ENCODE measurements at places on chromosomes 12 and 14.

- no peak for DNase-seq
Observed at GRCh38 chr12:21893924-21894323, 47.3 kb downstream of the ABCC9 start.

GRCh38 chr12:92502417-92503028 is 200.3 kb upstream of the PLEKHG7 start:
- peak; percentile 62 for DNase-seq

DNA sequence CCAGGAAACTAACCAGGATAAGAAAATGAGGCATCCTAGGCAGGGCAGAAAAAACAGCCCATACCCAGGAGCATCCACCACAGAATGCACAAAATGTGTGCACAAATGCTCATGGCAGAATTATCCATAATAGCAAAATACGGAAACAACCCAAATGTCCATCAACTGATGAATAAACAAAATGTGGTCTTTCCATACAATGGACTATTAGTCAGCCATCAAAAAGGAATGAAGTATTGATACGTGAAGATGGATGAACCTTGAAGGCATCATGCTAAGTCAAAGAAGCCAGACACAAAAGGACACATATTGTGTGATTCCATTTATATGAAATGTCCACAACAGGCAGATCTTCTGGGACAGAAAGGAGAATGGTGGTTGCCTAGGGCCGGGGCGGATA is 19.1 kb downstream of the HRK start:
- no peak for DNase-seq

GRCh38 chr12:104740668-104741067 is 217.4 kb downstream of the SLC41A2 start:
- DNase-seq = peak; percentile 87

DNA sequence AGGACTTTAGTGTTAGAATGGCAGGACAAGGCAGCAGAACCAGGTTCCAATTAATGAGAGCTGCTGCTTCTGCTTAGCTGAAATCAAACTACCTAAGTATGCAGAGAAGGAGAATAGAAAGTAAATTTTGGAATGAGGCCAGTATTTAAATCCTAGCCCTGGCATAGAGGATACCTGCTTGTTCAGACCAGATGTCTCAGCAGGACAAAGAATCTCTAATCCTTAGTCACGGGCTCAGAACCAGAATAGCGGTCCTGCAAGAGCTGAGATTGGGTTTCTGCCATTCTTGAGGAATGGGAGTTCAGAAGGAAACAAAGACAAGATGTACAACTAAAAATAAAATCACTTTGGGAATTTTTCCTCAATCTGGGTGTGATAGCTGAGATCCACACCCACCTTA is 550.8 kb upstream of the TMEM132C start:
- no peak for DNase-seq

DNA sequence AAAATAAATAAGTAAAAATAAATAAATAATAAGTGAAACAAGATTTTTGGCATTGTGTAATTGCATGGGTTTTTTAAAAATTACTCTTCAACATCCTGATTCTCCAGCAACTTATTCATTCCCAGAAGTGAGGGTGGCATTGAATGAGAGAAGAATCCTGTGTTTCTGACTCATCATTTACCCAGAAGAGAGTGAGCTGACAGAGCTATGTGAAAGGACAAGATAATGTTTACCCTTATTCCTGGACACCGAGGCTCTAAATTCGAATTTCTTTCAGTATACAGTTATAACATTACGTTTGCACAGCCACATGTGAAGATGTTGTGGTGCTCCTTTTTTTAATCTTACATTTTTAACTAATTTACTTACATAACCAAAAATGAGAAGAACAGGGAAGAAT is 36.4 kb downstream of the BBS10 start:
- peak; percentile 26 for DNase-seq

DNA sequence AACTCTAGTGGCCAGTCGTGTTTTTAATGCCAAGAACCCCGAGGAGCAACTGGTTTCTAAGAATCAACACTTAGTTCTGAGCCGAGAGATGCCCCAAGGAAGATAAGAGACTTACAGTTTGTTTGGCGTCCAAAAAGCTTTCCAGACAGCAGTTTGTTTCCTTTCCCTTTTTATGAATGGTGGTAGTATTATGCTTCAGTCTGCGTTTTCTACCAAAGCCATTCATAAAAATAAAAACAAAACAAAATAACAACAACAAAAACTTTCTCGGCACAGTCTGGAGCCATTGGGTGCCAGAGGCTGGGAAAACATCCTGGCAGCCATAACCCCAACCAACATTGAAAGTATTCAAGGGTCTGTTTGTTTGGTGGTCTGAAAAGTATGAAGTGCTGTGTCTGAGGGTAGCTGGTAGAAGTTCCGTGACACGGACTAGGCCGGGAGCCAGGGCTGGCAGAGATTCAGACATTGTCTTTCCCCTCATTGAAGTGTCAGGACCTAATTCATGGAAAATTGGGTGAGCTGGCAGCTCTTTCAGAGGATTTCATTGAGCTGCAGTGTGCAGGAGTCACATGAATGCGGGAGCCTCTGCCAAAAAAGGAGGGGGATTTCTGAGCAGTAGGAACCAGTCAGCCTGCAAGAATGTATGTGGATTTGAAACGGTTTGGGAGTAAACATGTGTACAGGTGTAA is 124.2 kb downstream of the HMGA2 start:
- peak; percentile 25 for DNase-seq

DNA sequence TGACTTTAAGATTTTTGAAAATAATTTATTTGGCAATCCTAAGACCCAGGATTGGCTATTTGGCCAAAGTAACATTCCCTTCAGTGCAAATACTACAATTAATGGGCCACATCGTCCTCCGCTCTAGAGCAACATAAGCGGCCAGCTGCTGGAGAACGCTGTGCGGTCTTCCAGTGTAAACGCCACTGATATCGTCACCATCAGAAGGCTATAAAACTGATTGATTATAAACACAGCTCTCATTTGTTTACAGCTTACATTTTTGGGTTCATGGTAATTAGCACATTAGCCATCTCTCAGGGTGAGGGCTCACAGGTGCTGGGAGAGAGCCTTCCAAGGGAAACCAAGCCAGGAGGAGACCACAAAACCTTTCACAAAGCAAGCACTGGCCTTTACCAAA is 130.1 kb upstream of the BMP4 start:
- DNase-seq = no peak

DNA sequence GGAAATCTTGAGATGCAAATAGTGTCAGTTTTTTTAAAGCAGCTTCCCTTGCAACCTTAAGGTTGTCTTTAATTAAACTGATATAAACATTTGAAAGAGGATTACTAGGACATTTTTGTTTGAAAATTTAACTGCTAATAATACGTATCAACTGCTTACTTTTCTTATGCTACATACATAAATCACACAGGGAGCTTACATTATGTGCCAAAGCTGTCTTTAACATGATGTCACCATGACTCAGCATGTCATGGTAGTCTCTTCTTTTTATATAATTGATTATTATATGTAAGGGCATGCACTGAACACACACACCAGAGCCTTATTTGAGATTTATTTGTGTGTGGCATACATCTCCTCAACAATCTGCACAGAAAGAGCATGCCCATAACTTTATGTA is 63.0 kb upstream of the PTHLH start:
- DNase-seq = no peak

GRCh38 chr14:33063521-33063920 is 124.8 kb downstream of the NPAS3 start:
- no peak for DNase-seq

GRCh38 chr12:116026346-116026745 is 251.1 kb downstream of the MED13L start:
- DNase-seq = no peak

GRCh38 chr14:54715239-54715638 is 148.3 kb downstream of the SAMD4A start:
- peak; percentile 65 for DNase-seq

- DNase-seq = no peak
Observed at GRCh38 chr12:84315926-84316325, 596.7 kb downstream of the SLC6A15 start.

DNA sequence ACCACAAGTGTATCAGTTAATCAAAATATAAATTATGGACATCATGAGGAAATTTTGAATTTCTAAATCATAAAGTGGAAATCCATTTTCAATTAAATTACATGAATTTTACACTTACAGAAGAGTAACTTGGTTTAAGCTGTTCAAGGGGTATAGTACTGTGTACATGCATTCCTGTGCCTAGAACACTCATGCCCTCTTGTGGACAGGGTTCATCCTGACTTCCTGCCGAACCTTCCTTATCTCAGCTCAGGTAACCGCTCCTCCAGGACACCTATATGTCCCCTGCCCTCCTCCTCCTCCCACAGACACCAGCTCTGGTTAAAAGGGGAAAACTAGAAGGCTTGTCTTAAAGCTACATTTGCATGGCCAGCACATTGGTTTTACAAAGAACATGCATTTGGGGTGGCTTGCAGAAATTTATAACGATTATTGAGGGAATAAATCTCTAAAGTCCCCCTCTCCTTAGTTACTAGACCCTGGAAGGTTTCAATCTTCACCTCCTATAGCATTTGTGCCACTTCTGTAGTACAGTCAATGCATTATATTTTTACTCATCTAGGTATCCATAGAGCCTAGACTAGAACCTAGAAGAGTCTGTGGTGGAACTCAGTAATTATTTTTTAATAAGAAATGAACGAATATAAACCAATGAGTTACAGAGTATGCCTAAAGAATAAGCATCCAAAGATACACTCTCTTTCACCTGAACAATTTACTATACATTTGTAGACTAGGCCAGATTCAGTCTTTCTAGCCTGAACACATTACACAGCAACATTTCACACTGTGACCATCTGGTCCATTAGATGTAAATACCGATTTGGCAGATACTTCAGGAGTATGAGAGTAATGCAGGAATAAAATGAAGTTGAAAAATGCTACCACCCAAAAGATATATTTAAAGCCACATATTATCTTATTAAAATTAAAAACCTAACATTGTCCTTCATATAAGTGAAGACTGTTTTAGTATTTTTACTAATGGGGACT is 345.6 kb downstream of the PAWR start:
- peak; percentile 2 for DNase-seq

DNA sequence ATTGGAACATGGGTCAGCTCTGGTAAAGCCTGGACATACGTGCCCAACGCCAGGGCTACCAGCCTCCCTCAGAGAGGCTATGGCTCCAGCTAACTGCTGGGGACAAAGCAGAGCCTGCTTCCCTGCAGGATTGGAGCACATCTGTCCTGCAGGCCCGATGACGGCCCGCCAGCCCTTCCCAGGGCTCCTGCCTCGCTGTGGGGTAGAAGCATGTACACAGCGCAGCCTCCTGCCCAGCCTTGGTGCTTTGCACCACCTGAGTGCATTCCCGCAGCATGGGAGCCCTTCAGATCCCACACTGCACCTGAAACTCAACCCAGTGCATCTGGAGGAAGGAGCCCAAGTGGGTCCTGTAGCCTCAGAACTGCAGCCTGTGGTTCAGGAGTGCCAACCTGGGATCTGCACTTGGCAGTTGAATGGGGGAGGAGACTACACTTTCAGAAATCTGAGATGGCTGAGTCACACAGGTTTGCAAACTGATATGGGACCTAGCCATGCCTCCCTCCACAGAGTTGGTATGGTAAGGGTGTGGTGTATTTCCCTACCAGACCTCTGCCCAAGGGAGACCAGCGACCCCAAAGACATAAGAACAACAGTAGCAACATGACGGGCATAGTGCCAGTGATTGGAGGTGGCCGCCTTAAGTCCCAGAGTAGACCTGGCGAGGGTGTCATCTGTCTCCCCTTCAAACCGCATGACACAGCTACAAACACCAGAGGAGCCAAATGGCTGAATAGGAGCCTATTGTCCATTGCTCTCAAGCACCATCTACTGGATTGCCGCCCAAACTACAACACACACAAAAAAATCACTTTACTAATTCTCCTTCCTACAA is 273.9 kb upstream of the MIS18BP1 start:
- no peak for DNase-seq

GRCh38 chr14:62071039-62071438 is 308.8 kb downstream of the SNAPC1 start:
- DNase-seq = no peak

DNA sequence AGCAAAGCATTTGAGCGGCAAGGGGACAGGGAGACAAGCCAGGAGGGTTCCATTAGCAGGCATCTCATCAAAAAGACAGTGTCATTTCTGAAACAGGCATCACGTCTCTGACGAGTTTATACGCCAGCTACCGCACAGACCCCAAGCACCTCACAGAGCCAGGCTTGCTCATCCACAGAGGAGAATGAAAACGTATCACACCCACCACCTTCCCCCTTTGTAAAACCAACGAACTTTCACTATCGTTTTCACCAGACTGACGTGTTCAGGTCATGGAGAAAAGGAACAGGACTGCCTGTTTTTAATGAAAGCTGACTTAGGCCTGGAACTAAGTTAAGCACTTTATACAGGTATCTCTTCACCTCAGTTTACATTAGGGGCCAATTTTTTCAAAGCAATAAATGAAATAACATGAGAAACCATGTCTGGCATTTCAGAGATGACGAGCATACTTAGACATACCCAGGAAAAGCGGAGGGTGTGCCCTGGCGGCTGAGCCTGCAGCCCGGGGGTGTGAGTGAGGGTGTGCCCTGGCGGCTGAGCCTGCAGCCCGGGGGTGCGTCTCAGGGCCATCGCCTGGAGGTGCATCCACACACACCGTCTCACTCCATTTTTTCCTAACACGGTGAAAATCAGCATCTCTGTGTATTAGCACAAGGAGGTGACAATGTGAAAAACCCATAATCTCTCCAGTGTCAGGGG is 41.9 kb downstream of the STX2 start:
- no peak for DNase-seq

DNA sequence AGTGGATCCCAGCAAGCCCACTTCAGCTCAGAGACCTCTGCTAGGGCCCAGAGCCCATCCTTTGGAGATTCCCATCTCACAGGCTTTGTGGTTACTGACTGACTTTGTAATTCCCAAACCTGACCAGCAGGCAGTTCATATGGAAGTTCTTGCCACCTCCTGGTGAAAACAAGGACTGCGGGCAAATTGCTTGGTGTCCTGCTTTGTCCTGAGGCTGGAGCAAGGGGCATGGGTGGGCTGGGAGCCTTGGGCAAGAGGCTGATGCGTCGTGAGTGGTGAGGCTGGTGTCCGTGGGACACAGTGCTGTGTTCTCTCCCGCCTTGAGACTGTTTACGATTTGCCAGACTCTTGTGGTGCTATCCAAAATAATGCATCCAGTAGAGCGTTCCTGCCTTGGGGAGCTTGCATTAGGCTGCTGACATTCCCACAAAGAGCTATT is 91.0 kb downstream of the LRRC74A start:
- DNase-seq = peak; percentile 79

DNA sequence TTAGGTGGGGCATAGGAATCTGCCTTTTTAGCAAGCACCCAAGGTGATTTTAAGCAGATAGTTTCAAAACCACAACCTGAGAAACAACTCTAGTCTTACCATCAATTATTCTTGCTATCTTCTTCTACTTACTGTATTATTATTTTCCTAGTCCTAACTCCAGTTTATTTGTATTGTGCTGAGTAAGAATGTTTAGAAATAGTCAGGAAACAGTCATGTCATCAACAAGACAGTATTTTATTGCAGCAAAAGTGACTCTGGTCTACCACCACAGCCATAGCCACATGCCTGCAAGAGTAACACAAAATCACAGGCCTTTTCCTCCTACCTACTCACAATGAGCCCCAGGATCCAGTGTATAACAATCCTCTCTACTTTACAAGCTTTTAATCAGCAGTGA is 46.3 kb upstream of the FLRT2 start:
- no peak for DNase-seq
